Airway epithelial cell (primary cell): ENCODE measurements at places on chromosomes 5 and 9. TPM values are rescaled to one million over a fixed set of nuclear protein-coding genes. Genes with fewer than 3 reads are reported as not detected.

Gene RNF183
- total RNA-seq, result 0.21 TPM in 1 of 2 replicates, not detected in the other

Gene OR1K1
- total RNA-seq, result not detected in 2 replicates

Gene EGFLAM
- total RNA-seq, result 2.5 TPM in 1 of 2 replicates, not detected in the other

Gene BASP1
- total RNA-seq, result 96.9 and 118 TPM in 2 replicates

Gene SLC6A3
- not detected in 2 replicates for total RNA-seq

Gene FOXD4L4
- 0.07 and 0.19 TPM in 2 replicates for total RNA-seq

Gene SH3GLB2
- 55.0 and 60.2 TPM in 2 replicates for total RNA-seq

Gene FSTL4
- total RNA-seq, result 0.33 and 0.99 TPM in 2 replicates

Gene PCDHGA2
- 0.42 and 0.79 TPM in 2 replicates for total RNA-seq

Gene TLX3
- 0.07 TPM in 1 of 2 replicates, not detected in the other for total RNA-seq

Gene NR2F1-AS1
- 0.56 TPM in 1 of 2 replicates, not detected in the other for total RNA-seq

Gene ZNF354C
- total RNA-seq, result 1.4 and 2.1 TPM in 2 replicates

Gene SNCB
- total RNA-seq, result 0.14 and 1.0 TPM in 2 replicates

Gene LCN9
- total RNA-seq, result not detected in 2 replicates

Gene TIMD4
- total RNA-seq, result not detected in 2 replicates

Gene ACER2
- total RNA-seq, result 4.3 and 6.2 TPM in 2 replicates

Gene SLC46A2
- not detected in 2 replicates for total RNA-seq

Gene TOR2A
- 13.6 and 17.7 TPM in 2 replicates for total RNA-seq

Gene CCDC152
- 0.56 and 0.63 TPM in 2 replicates for total RNA-seq

Gene TMC1
- total RNA-seq, result 0.14 TPM in 1 of 2 replicates, not detected in the other

Gene AJM1
- total RNA-seq, result 1.8 and 2.0 TPM in 2 replicates

Gene FBP2
- total RNA-seq, result not detected in 2 replicates

Gene NUTM2F
- not detected in 2 replicates for total RNA-seq

Gene TOMM5
- total RNA-seq, result 195 and 203 TPM in 2 replicates

Gene C5orf52
- total RNA-seq, result not detected in 2 replicates

Gene IL13
- total RNA-seq, result not detected in 2 replicates

Gene ARHGEF28
- total RNA-seq, result 15.7 and 19.5 TPM in 2 replicates

Gene SLCO6A1
- 0.14 TPM in 1 of 2 replicates, not detected in the other for total RNA-seq

Gene DEPDC1B
- total RNA-seq, result 15.7 and 20.7 TPM in 2 replicates

Gene LCN10
- not detected in 2 replicates for total RNA-seq

Gene PCDHB15
- total RNA-seq, result 0.07 and 0.28 TPM in 2 replicates

Gene GPR150
- total RNA-seq, result 0.65 TPM in 1 of 2 replicates, not detected in the other

Gene NUDT2
- 52.5 and 53.3 TPM in 2 replicates for total RNA-seq

Gene ADAMTS6
- total RNA-seq, result 2.2 and 3.8 TPM in 2 replicates

Gene PFN3
- not detected in 2 replicates for total RNA-seq

Gene PTBP3
- total RNA-seq, result 65.5 and 233 TPM in 2 replicates

Gene RORB
- total RNA-seq, result not detected in 2 replicates

Gene NTRK2
- total RNA-seq, result under 0.01 TPM in 1 of 2 replicates, not detected in the other

Gene ADGRD2
- not detected in 2 replicates for total RNA-seq

Gene IL3
- not detected in 2 replicates for total RNA-seq

Gene MYOZ3
- not detected in 2 replicates for total RNA-seq

Gene SLC25A48
- total RNA-seq, result not detected in 2 replicates

Gene XRCC4
- total RNA-seq, result 10.7 and 14.7 TPM in 2 replicates

Gene OLFM1
- not detected in 2 replicates for total RNA-seq

Gene DMRTA1
- 2.0 and 2.4 TPM in 2 replicates for total RNA-seq

Gene F12
- total RNA-seq, result 14.4 and 19.6 TPM in 2 replicates

Gene SLC4A9
- total RNA-seq, result not detected in 2 replicates

Gene OGN
- total RNA-seq, result not detected in 2 replicates

Gene CER1
- not detected in 2 replicates for total RNA-seq

Gene C5orf47
- not detected in 2 replicates for total RNA-seq
